B cell (primary cell): ENCODE measurements at places on chromosomes 6 and 20. TPM values are rescaled to one million over a fixed set of nuclear protein-coding genes. Genes with fewer than 3 reads are reported as not detected.

- DNase-seq, result no peak
These were observed 654.4 kb downstream of the EYS start for GRCh38 chr6:65052626-65053025.

- no peak for DNase-seq
These were observed 2.8 kb downstream of the HMGN3 start for GRCh38 chr6:79231666-79232065.

Gene ZNF322
- 23.5 and 27.6 TPM in 2 replicates for total RNA-seq

- no peak for DNase-seq
These were observed 87.5 kb downstream of the SH3BGRL2 start for GRCh38 chr6:79718509-79719247.

Gene PPP2R5D
- 23.6 and 26.3 TPM in 2 replicates for total RNA-seq

Gene POM121L2
- total RNA-seq, result not detected in 2 replicates

GRCh38 chr6:135583256-135583761, 85.8 kb upstream of the AHI1 start:
- no peak for DNase-seq

DNA sequence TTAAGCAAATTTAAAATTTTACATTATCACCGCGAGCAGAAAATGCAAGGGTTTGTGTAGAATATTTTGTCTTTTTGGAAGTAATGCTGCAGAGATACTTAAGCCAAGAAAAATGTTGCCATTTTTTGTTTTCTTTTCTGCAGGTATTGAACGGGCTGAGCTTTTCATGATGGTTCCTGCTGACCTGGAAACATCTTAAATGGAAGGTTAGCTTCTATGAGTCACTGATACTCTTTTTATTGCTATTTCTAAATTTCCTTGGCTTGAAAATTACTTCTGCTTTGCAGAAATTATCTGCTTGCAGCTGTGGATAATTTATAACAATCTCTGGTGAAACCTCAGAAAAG, 12.7 kb downstream of the SYTL3 start:
- DNase-seq, result no peak

Gene GDAP1L1
- total RNA-seq, result not detected in 2 replicates

Gene SMOC2
- total RNA-seq, result 0.37 and 0.51 TPM in 2 replicates

Gene IL17A
- not detected in 2 replicates for total RNA-seq

DNA sequence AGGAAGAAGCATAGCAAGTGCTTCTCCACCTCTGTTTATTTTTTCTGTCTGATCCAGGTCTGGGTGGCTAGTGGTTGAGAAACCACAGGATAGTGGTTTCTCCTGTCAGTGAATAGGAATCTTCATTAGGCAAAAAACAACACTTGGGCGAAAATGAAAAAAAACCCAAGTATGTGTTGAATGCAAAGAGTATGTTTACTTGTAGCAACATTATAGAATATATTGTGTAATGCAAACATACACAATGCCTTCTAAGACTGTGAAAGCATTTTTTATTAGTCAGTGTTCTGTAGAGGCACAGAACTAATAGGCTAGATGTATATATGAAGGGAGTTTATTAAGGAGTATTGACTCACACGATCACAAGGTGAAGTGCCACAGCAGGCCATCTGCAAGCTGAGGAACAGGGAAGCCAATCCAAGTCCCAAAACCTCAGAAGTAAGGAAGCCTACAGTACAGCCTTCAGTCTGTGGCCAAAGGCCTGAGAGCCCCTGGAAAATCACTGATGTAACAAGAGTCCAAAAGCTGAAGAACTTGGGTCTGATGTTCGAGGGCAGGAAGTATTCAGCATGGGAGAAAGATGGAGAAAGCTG, 111.1 kb downstream of the UST start:
- DNase-seq, result no peak

DNA sequence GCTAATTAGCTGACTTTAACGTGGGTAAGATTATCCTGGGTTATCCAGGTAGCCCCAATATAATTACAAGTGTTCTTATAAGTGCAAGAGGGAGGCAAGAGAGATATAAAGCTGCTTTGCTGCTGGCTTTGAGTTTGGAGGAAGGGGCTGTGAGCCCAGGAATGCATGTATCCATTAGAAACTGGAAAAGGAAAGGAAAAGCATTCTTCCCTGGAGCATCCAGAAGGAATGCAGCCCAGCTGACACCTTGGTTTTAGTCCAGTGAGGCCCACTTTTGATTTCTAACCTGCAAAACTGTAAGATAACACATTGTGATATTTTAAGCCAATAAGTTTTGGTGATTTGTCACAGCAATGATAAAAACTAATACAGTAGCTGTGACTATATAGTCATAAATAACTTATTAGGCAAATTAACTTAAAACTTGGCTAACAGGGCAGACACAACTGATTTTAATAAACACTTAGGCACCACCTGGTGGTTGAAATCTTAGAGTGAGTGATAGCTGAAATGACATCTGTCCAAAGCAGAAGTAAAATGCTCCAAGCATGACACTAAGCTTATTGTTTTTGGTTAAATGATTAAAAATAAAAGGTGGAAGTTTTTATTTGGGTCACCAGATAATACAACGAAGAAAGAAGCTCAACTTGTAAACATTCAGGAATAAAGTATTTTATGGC, 35.6 kb downstream of the ADGRF4 start:
- peak; percentile 34 for DNase-seq

Gene F13A1
- total RNA-seq, result 2.0 and 2.2 TPM in 2 replicates

Gene TP53TG5
- not detected in 2 replicates for total RNA-seq

- DNase-seq, result no peak
These were observed 447 bp downstream of the MCM3 start for GRCh38 chr6:52284131-52284459.

DNA sequence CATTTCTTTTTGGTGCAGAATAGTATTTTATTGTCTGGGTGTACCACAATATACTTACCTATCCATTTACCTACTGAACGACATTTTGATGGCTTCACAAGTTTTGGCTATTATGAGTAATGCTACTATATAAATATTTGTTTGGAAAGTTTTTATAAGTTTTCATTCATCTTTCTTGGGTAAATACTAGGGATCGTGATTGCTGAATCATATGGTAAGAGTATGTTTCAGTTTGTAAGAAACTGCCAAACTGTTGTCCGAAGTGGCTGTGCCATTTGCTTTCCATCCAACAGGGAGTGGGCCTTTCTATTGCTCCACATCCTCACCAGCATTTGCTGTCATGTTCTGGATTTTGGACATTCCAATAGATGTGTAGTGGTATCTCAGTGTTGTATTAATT, 104.2 kb downstream of the CDYL start:
- DNase-seq, result no peak

- no peak for DNase-seq
These were observed 37.4 kb downstream of the PLCG1 start for GRCh38 chr20:41174782-41175181.

Gene PCK1
- not detected in 2 replicates for total RNA-seq

GRCh38 chr6:3631186-3631585, 120.3 kb downstream of the PXDC1 start:
- DNase-seq, result no peak

GRCh38 chr6:19789100-19789803, 47.9 kb upstream of the ID4 start:
- DNase-seq, result no peak

Gene C6orf58
- total RNA-seq, result not detected in 2 replicates

Gene HIVEP1
- 96.1 and 96.5 TPM in 2 replicates for total RNA-seq

DNA sequence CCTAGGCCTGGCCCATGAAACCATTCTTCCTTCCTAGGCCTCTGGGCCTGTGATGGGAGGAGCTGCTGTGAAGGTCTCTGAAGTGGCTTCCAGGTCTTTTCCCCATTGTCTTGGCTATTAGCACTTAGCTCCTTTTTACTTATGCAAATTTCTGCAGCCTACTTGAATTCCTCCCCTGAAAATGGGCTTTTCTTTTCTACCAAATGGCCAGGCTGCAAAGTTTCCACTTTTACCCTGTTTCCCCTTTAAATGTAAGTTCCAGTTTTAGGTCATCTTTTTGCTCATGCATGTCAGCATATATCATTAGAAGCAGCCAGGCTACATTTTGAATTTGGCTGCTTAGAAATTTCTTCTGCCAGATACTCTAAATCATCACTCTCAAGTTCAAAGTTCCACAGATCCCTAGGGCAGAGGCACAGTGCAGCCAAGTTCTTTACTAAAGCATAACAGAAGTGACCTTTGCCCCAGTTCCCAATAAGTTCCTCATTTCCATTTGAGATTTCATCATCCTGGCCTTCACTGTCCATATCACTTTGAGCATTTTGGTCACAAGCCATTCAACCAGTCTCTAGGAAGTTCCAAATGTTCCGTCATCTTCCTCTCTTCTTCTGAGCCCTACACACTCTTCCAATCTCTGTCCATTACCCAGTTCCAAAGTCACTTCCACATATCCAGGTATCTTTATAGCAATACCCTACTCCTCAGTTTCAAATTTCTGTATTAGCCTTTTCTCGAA, 71.9 kb downstream of the TBC1D7 start:
- DNase-seq, result no peak

Gene TPBG
- not detected in 2 replicates for total RNA-seq

- DNase-seq, result no peak
These were observed 105.2 kb downstream of the OR2B2 start for GRCh38 chr6:27806981-27807440.

Gene CNKSR3
- total RNA-seq, result not detected in 2 replicates

Gene ADGRF5
- total RNA-seq, result not detected in 2 replicates

DNA sequence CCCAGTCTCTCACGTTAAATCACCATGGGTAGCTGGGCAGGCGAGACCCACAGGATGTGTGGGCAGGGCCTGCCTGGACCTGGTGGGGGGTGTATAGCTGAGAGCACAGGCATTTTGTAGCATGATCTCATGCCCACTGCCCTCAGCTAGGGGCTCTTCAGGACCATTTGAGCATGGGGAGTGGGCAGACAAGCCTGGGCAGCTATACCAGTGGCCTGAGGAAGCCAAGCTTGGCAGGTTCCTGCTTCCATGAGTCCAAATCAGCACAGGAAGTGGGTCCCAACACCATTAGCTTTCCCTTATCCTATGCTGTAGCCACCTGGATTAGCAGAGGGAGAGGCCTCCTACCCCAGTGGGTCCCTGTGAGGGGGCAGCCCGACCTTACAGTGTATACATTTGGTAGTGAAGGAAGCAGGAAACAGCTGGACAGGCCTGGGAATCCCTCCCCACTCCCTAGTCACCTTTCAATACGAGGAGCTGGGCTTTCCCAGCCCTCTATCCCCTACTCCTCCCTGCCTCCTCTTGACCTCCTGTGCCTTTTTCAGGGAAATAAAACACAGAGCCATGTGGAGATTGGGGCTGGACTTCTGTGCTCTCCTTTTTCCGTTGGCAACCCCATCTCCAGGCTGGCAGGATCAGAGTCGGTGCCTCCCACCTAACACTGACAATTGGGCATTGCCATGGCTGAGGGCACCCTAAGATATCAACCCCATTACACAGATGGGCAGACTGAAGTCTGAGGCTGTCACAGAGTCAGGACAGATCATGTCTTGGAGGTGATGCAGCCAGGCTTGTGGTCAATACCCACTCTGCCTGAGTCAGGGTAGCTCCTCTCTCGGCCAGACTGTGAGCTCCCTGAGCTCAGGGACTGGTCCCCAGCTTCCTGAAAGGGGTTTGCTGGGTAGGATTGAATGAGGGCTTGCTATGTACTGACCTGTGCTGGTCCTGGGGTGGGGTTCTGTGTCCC, 59.8 kb downstream of the MRPL14 start:
- no peak for DNase-seq

DNA sequence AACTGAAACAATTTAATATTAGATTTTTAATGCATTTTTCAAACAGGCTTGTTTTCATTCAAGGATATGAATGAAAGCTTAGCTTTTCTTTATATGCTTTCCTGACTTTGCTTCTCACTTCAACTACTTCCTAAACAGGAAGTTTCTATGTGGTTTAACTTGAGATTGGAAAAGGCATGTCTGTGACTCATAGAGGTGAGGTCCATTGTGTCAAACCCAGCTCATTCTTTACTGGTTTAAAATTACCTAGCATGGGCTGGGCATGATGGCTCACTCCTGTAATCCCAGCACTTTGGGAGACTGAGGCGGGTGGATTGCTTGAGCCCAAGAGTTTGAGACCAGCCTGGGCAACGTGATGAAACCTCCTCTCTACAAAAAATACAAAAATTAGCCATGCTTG, 34.4 kb downstream of the EFHC1 start:
- no peak for DNase-seq

Gene PAX1
- not detected in 2 replicates for total RNA-seq

DNA sequence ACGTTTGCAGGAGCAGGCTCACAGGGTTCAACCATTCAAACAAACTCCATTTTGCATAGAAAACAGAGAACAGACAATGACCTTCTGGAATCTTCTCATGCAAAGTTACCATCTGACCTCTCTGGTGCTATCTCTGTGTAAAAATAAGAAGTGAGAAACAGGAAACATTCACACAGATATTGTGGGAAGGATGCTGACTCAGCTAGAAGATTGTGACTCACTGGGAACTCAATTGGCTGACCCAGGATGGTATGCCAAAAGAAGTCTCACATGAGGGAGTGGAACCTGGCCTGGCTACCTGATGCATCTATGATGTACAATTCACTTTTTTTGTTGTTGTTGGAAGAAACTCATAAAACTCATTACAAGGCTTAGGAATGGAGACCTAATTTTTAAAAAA, 61.1 kb upstream of the TBX18 start:
- no peak for DNase-seq

DNA sequence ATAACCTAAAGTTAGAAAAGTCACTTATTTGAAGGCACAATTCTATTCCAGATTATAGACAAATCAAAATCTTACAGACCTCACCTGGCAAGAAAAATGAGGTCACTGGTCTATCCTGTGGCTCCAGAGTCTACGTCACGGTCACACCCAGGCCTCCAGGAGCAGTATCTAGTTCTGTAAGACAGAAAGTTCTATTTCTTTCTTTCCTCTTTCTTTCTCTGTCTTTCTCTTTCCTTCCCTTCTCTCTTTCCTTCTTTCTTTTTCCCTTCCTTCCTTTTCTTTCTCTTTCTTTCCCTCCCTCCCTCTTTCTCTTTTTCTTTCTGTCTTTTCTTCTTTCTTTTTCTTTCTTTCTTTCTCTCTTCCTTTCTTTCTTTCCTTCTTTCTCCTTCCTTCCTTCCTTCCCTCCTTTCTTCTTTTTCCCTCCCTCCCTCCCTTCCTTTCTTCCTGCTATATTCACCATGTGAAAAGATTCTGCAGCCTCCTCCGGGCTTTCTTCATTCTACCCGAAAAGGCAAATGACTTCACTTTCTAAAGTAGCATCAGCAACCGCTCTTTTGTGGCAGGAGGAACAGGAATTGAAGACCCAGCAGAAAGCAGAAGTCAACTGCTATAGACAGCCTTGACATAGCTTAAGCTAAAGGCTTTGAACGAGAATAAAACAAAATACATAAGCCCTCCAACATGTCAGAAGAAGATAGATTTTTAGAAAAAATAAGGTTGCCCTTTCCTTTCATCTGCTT, 83.9 kb upstream of the SIRPG start:
- DNase-seq, result peak; percentile 42

Gene SPEF1
- total RNA-seq, result not detected in 2 replicates

DNA sequence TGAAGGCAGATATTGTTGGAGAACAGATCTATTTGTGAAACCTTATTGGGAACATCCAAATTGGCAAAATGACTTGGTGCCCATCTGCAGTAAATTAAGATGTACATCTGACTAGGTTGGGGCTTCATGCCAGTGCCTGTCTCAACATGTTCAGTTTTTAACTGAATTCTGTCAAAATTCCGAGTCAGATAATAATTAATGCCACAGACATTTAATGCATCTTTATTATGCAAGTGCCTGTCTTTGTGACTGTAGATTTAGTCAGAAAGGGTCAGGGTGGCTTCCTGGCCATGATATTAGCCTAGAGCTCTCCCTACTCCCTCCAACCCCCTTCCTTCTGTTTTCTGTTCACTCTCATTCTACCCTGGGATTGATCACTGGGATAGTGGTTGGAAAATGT, 199.3 kb upstream of the FLRT3 start:
- no peak for DNase-seq

- DNase-seq, result no peak
These were observed 46.7 kb upstream of the ISM1 start for GRCh38 chr20:13174402-13174801.
